GM13976 (cell line): ENCODE measurements at places on chromosomes 3 and 15.

GRCh38 chr3:3798631-3799113, 559 bp upstream of the LRRN1 start:
- peak; percentile 17 for DNase-seq

GRCh38 chr15:51696566-51696965, 15.3 kb downstream of the SCG3 start:
- no peak for DNase-seq

GRCh38 chr15:98966091-98966787, 41.4 kb downstream of the PGPEP1L start:
- DNase-seq, result no peak

GRCh38 chr15:25134546-25134945, 179.8 kb downstream of the SNRPN start:
- DNase-seq, result no peak

- DNase-seq, result no peak
Observed at GRCh38 chr3:71080517-71081083, 502.9 kb downstream of the FOXP1 start.

- no peak for DNase-seq
Observed at GRCh38 chr3:156693166-156693565, 18.8 kb downstream of the TIPARP start.

- no peak for DNase-seq
Observed at GRCh38 chr3:111956449-111956848, 22.4 kb upstream of the ABHD10 start.

GRCh38 chr3:5218815-5219214, 31.3 kb downstream of the EDEM1 start:
- no peak for DNase-seq

- no peak for DNase-seq
Observed at GRCh38 chr3:189276444-189277219, 104.9 kb downstream of the TPRG1 start.

- no peak for DNase-seq
Observed at GRCh38 chr15:61173899-61174689, 55.0 kb downstream of the RORA start.

DNA sequence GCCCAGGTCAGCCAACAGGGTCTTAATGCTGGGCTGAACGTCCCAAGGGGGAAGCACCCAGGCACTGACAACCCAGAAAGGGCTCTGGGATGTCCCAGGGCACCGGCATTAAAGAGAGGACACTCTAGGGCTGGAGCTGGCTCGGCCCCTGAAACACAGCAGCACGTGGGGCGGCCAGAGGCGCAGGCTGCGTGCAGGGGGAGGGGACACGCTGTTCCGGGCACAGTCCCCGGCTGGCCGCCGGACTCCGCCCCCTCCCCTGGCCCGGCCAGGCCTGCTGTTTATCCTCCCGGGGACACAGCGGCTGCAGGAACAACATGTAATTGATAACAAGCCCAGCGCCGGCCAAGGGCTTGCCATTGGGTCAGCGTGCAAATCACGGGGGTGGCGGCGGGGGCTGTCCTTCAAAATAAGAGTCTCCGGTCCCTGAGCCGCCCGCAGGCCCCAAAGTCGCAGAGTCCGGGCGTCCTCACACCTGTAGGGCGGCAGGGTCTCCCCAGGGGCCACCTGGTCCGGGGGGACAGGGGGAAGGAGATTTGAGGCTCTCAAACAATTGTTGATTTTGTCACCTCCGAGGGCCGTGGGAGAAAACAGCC, 1.3 kb downstream of the KLF15 start:
- peak; percentile 61 for DNase-seq

DNA sequence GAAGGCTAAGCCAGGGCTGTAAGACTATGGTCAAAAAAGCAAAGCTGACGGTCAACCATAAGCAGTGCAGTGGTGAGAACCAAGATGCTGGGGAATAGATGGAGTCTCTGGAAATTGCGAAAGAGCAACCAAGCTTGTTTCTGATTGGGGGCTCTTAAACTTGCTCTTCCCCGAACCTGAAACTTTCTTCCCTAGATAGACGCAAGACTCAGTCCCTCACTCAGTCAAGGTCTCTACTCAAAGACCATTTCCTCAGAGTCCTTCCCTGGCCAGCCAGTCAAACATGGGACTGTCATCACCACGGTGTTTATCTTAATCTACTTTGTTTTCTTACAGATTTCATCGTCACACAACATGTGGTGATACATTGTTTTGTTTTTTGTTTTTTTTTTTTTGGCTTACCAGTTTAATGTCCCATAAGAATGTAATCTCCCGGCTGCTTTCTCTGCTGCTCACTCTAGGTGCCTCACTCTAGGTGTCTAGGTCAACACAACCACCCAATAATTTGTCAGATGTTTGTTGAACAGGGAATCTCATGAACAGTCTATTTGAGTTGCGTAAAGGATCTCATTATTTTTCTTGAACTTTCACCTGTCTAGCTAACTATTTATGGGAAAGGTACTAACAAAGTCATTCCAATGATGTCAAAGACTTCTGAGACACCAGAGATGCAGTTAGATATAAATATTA, 495.4 kb downstream of the FOXP1 start:
- DNase-seq, result no peak

DNA sequence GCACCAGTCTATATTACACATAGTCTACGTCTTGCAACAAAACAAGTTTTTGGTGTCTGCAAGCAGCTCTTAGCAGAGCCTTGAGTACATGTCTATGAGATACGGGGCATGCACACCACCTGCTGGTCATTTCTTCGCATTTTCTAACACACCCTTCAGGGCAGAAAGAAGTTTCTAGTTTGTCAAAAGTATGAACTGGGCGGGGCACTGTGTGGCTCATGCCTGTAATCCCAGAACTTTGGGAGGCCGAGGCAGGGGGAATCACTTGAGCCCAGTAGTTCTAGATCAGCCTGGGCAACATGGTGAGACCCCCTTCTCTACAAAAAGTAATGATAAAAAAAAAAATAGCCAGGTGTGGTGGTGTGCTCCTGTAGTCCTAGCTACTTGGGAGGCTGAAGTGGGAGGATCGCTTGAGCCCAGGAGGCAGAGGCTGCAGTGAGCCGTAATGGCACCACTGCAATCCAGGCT, 64.2 kb upstream of the ARL8B start:
- peak; percentile 62 for DNase-seq

DNA sequence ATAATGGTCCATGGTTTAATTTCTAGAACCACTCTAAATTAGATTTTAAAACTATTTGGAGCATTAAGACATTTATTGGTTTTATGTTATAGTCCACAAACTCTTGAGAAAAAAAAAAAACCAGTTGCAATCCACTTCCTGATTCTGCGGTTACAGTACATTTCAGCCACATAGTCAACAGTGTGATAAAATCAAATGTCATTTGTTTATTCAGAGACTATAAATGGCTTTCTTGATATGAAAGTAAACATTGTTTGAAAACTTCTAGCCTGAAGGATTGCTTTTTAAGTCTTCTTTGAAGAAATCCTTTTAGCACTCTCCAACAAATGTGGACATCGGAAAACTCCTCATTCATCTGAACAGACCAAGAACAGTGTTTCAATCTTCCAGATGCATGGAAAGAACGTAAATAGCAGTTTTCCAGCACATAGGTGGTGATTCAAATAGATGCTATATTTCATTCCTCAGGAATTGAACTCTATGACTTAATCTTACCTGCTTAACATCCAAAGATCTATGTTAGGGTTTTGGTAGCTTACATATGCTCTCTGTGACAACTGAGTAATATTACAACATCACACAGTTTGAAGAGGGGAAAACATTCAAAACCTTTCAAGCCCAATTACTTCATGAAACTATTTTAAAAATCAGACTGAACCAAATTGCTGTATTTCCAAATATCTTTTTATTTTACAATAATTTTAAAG, 87.8 kb upstream of the UBE2E2 start:
- DNase-seq, result no peak

DNA sequence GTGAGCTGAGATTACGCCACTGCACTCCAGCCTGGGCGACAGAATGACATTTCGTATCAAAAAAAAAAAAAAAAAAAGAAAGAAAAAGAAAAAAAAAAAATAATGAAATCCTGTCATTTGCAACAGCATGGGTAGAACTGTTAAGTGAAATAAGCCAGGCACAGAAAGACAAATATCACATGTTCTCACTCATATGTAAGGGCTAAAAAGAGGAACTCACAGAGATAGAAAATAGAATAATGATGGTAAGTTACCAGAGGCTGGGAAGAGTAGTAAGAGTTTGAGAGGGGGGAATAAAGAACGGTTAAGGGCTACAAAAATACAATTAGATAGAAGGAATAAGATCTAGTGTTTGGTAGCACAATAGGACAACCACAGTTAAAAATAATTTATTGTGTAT, 19.7 kb downstream of the DENND6A start:
- DNase-seq, result no peak

DNA sequence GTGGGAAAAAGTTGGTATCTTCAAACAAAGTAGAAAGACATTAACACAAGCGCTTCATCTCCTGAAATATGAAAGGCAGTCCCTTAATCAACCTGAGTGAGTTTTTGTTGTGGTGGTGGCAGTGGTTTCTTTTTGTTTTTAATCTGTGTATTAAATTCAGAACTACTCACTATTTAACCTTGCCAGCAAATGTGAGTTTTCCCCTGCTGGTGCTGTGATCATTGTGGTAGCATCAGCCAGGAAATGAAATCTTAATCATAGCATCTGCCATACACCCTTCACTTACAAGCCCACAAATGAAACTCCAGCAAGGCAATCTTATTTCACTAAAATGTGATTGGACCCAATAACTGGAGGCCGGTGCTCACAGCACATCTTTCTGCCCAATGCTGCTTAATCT, 229.7 kb downstream of the SHOX2 start:
- DNase-seq, result no peak

GRCh38 chr3:148211725-148212124, 486.0 kb upstream of the AGTR1 start:
- DNase-seq, result no peak

GRCh38 chr3:10300087-10300486, 7.3 kb upstream of the GHRL start:
- DNase-seq, result no peak

GRCh38 chr15:29864501-29864900, 42.2 kb upstream of the TJP1 start:
- no peak for DNase-seq

GRCh38 chr3:157116017-157116416, 43.9 kb downstream of the CCNL1 start:
- no peak for DNase-seq

GRCh38 chr15:70831094-70831911, 22.7 kb downstream of the LARP6 start:
- no peak for DNase-seq

GRCh38 chr3:35305406-35305805, 333.9 kb upstream of the ARPP21 start:
- DNase-seq, result no peak

DNA sequence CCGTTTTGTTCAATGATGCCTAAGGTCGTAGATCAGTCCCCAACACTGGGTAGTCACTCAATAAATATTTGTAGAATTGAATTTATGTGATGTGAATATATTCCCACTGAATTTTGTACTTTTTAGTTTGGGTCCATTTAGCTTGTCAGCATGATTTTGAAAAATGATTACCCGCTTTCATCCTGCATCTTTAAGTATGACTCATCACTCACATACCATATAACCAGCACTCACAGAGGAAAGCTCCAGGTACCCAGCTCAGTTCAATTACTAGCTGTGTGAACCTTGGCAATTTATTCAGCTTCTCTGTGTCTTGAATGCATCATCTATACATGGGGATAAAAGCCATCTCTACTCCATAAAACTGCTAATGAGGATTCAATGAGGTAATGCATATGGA, 2.2 kb upstream of the MLF1 start:
- no peak for DNase-seq

DNA sequence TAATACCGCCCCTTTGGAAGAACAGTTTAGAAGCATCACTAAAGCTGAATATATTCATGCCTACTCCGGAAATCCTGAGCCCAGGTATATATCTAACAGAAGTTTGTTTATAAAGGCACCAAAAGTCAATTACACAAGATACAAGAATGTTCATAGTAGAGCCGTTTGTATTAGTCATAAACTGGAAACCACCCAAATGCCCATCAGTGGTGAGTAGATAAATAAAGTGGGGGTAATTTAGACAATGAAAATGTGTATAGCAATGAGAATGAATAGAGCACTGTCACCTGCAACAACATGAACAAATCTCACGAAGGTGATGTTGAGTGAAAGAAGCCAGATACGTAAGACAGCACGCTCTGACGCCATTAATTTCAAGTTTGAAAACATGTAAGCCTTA, 68.3 kb upstream of the GLCE start:
- no peak for DNase-seq

DNA sequence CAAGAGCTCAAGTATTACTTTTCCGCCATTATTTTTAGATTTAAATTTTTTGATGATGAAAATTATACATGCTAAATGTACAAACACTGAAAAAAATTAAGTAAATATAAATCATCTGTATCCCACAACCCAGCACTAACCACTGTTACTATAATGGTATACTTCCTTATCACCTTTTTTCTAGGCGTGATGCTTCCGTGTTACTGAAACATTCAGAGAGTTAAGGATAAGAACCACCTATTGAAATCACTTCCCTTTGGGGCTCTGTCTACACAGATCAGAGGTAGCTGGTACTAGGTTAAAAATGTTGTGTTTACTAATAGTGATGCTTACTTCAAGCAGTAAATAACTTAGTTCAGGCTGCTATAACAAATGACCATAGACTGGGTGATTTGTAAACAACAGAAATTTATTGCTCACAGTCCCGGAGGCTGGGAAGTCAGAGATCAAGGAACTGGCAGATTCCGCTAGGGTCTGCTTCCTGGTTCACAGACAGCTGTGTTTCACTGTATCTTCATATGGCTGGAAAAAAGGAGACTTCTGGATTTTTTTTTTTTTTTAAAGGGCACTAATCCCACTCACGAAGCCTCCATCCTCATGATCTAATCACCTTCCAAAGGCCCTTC, 6.4 kb downstream of the SNX4 start:
- DNase-seq, result no peak

- no peak for DNase-seq
Observed at GRCh38 chr3:69085168-69085832, 563 bp downstream of the ARL6IP5 start.

DNA sequence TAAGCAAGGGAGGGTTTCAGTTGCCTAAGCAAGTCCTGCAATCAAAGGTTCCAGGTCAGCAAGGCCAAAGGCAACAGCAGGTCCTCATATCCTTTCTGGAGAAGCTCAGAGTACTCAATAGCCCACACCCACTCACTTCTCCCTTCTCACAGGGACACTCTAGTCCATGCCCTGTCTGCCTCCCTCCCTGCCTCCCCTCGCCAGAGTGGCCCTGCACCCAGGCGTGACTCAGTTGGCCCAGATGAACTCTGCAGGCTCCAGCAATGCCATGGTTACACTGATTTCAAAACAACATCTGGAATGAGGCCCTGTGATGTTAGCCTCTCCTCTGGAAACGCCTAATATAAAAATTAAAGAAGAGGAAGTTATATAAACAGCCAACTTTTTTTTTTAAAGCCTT, 32.9 kb downstream of the IL16 start:
- DNase-seq, result no peak

DNA sequence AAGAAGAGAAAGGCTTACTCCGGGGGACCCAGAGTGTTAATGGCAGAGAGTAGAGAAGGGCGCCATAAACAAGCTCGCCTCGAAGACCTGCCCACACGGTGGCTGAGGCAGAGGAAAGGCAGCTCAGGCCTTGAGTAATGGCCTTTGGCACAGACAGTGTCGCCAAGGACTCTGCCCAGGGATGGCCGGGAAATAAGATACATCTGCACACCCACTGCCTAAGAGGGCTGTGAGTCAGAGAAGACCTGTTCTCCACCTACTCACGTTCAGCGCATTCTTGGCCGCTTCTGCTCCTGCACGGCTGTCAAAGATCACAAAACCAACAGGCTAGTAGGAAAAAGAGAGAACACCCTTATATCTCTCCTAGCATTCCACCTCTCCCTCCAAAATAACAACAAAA, 26.2 kb downstream of the RBPMS2 start:
- DNase-seq, result no peak
